ENCODE measurements at places on chromosomes 4 and X.

GRCh38 chr4:142265536-142265935 lies 580.6 kb downstream of the INPP4B start:
- DNase-seq, result no peak

- no peak for DNase-seq
Measured at GRCh38 chrX:47958761-47959342, 44.9 kb downstream of the ZNF182 start.

- no peak for DNase-seq
Measured at GRCh38 chr4:10732235-10732913, 47.8 kb upstream of the CLNK start.

- no peak for DNase-seq
Measured at GRCh38 chr4:25069014-25069413, 38.3 kb upstream of the LGI2 start.
